ENCODE measurements at places on chromosomes 12 and 14.

GRCh38 chr12:64097366-64098105 is 124.6 kb downstream of the KICS2 start:
- no peak for DNase-seq

DNA sequence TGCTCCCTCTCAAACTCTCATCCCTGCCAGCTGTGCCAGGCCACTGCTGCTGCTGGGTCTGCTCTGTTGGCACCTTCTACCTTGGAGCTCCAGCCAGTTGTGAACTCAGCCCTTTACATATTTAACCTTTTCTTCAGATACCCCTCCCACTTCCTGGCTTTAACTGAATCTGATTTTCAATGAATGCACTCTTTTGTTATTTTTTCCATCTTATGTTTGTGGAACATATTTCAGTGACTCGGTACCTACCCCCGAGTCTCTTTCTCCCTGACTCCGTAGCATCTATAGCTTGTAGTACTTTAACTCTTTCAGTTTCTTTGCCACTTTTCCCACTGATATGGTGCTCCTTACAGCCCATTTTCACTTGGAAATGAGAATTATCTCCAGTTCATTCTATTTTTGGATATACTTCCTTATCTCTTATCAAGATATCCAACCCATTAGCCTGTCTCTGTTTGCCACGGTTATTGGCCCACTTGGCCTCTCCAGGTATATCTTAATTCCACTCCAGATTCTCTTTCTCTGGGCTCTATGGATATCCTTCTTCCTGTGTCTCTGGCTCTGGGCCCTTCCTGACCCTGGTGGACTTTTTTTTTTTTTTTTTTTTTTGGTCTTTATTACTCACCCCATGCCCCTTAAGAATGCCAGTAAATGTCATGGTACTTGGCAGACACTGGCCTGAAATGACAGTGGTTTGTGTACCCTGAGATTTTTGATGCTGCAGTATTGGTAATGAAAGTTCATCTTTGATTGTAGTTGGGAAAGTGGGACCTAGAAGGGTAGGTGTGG is 62.7 kb downstream of the PELI2 start:
- no peak for DNase-seq

DNA sequence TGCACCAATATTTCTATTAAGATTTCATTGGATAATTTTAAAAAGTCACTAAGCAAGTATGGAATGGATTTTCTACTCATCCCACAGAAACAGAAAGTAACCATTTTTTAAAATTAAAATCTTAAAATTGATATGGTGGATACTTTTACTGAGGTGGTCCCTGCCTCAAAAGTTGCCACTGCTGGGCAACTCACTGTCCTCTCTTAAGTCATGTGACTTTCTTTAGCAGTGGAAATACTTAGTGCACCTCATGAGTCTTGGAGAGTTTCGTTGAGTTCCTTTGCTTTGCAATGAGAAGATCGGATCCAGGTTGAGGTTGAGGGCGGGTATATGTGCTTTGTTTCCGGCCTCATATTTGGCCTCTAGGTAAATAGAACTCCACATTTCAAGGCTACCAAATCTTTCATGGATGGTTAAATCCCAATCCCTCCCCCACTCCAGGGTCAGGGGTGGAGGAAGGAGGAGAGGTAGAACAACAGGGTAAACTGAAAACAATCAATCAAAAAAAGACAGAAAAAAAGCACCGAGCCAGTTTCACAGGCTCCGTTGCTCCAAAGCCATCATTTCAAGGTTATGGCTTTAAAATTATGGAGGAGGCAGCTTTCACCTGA is 39.5 kb upstream of the DUSP6 start:
- DNase-seq = no peak

DNA sequence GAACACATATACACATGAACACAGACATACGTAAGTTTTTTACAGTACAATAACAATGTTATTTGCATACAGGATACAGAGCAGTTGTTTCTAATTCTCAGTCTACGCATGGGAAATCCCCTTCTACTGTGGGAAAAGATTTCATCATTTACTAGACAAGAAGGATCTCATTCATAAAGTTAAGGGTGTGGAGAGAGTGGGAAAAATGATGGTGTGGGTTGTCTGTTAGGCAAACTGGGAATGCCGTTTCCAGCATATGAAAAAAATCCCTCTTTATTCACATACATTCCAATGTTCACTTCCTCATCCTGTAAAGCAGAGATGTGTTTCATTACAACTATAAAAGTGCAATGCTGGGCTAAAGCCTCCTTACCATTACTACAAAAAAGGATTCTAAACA is 120.9 kb downstream of the SINHCAF start:
- no peak for DNase-seq

DNA sequence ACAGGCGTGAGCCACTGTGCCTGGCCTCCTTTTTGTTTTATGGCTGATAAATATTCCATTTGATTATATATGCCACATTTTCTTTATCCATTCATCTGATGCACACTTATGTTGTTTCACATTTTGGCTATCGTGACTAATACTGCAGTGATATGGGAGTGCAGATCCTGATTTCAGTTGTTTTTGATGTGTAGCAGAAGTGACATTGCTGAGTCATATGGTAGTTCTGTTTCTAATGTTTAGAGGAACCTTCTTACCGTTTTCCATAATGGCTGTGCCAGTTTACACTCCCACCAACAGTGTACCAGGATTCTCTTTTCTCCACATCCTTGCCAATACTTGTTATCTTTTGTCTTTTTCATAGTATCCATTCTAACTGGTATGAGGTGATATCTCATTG is 235.9 kb downstream of the ERC1 start:
- no peak for DNase-seq

- no peak for DNase-seq
Observed at GRCh38 chr14:73392329-73393257, 65.8 kb downstream of the NUMB start.

GRCh38 chr12:62436164-62436503 is 30.5 kb upstream of the MON2 start:
- no peak for DNase-seq

DNA sequence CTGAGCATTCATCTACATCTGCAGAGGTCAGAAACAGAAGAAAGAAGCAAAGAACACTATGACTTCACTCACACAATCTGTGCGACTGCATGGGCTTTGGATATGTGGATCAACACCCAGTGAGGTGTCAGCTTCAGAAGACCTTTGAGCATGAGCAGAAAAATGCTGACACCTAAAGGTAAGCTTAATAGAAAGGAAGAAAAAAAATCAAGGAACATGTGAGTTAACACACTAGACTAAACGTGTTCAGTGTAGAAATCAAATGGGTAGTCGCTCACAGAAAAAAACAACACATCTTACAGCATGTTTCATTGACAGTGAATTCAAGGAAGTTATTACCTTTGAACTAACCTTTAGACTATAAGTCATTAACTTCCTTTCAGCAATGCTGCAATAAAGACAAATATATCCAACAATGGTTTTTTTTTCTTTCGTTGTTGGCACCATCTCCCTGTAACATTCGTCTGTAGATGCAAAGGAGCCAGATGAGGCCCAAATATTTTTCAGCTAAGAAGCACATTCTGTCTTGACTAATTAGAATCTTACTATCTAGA is 30.9 kb downstream of the RTRAF start:
- no peak for DNase-seq

- DNase-seq = peak; percentile 58
Observed at GRCh38 chr12:50057000-50057841, at the start of gene ASIC1. ASIC1 (plus strand) TSS chr12:50057596; CDS start chr12:50058767, 1,171 bp downstream.

DNA sequence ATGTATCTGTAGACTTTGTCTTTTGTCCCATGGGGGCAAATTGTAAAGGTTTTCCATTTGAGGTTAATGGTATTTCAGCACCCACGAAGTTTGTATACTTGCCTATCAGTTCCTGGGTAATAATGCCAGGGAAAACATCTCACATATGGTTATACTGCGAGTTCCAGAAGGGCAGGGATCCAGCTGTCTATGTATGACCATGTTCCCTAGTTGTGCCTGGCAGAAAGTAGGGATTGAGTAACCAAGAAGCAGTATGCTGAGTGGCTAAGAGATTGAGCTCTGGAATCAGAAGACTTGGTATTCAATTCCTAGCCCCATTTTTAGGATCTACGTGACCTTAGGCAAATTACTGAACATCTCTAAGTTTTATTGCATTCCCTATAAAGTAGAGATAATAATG is 173.2 kb upstream of the PWP1 start:
- no peak for DNase-seq

- DNase-seq = no peak
Observed at GRCh38 chr12:56141946-56142784, 10.2 kb upstream of the MYL6B start.

DNA sequence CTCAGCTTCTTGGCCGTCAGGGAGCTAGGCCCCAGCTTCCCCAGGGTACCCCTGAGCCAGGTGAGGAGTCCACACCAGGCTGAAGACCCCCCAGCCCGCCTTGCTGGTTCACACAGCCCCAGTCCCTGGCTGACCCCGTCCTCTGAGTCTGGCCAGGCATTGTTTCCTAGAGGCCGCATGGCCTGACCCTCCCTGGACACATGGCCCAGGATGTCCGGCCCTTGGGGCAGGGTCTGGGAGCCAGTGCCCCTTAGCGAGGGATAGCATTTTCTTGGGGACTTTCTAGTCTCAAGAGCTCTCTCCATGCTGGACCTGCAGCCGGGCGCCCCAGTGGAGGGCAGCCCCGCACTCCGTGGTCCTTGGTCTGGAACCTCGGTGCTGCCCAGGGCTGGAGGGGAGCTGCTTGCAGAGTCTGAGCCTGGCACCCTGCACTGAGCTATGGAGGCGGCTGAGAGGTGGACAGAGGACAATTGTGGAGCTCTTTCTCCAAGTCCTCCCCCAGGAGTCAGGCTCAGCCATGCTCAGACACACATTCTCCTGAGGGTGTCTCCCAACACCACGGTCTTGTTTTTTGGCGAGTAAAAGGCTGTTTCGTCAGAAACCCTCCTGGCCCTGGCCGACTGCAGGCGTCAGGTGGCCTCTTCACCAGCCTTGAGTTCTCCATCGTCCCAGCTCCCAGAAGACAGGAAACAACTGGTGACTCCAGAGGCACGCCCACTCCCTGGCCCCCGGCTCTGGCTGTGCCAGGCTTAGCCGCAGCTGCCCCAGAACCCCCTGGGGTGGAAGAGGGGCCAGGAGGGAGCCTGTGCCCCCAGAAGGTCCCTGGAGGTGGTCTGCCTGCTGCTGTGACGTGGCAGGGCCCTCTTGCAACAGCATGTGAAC is 17.6 kb upstream of the CRIP2 start:
- no peak for DNase-seq

DNA sequence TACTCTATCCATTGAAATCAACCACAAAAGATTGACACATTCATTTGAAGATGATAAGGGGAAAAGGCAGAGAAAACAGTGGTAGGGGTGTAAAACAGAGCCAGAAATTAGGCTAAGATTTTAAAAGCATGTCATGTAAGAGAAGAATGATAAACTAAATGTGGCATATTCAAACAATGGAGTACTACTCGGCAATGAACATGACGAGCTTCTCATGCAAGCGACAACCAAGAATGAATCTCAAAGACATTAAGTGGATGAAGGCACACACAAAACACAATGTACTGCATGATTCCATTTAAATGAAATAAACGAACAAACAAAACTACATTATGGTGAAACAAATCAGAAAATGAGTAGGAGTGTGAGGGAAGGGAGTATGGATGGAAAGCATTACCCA is 134.8 kb downstream of the ITPR2 start:
- DNase-seq = no peak

DNA sequence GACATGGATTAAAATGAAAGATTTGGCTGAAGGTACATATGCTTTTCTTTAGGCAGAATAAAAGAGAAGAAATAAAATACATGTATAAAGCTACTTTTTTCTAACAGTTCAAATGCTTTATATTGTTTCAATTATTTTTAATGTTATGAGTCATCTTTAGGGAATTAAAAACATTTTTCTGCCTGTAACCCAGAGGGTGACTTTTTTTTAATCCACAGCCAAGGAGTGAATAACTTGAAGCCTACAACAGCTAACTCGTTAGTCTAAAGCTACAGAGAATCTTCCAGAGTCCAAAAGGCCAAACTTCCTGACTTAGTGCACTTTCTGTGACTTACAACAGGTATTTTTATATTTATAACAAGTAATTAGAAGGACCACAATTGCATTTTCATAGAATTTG is 151.6 kb downstream of the SEC23A start:
- no peak for DNase-seq

GRCh38 chr12:73589220-73589619 is 948.4 kb upstream of the ATXN7L3B start:
- DNase-seq = no peak

GRCh38 chr14:68312884-68313610 is 479.8 kb downstream of the ZFP36L1 start:
- peak; percentile 45 for DNase-seq

GRCh38 chr12:117684471-117684870 is 284.3 kb downstream of the KSR2 start:
- DNase-seq = no peak

DNA sequence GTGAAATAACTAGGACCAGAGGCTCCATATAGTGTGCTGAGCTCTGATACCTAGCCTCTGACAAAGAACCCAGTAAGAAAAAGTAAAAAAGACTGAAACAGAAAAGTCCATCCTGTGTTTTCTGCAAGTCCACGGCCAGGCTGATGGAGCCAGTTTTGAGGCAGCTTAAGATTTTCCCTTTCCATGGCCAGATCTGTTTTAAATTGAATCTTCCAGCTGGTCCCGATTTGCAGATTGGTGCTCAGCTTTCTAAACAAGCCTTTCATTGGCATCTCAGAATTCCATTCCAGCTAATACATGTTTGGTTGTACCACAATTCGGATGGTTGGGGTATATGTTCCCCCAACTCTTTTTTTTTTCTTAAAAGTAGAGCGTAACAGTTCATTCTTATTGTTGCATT is 152.0 kb downstream of the DACT1 start:
- DNase-seq = no peak

DNA sequence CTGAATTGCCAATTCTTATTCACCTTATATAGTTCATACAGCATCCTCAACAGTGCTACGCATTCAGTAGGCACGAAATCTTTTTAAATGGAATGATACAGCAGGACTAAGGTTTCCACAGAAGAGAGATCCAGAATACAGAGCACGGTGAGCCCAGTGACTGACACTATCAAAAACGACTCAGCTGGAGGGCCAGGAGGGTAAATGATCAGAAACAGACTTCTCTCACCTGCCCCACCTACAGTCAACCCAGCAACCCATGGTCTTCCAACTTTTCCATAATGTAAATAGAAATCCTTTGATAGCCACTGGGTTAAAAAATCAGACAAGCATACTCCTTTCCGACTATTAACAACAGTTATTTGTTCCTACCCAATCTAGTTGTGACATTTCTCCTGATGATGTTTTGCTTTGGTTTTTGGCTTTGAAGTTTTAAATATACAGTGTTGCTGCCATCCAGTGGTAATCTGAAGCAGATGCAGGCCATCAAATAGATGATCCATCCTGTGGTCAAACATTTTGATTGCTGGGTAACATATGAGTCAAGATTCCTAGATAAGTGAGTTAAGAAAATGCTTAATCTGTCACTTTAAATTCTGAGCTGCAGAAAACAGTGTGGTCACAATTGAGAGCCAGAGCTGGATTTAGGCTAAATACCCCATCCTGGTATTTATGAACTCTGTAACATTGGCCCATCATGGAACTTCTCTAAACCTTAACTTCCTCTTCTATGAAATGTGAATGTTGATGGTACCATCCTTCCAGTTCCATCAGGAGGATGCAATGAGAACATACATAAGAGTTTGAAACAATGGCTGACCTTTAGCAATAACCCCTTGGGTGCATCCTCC is 42.0 kb downstream of the GPHB5 start:
- DNase-seq = peak; percentile 18

GRCh38 chr14:92651106-92651757 is 97.2 kb downstream of the LGMN start:
- peak; percentile 73 for DNase-seq
